ENCODE measurements at places on chromosomes 16 and 17.

DNA sequence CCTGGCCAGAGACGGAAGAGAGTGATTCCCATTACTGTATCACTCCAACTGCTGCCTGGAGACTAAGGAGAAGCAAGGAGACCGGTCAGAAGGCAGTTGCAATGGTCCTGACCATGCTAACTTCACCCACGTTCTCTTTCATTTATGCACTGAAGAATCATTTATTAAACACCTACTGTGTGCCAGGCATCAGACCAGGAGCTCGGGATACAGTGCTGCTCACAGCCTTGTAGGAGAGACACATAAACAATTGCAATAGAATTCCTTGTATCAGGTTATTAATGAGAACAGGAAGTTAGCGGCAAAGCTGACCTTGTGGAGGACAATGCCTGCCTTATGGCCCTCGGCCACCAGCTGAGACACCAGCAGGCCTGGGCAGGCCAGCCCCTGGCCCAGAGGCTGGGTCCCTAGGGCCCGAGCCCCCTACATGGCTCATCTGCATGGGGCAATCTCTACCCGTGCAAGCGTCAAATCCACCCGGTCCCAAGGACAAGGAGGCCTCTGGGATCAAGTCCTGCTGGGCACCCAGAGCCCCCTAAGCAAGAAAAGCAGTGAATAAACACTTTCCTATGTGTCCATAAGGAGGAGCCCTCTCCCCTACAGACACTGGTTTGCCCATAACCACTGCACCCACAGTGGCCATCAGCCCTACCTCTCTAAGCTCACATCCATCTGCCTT lies 8.6 kb upstream of the ENPP7 start:
- DNase-seq: no peak

- DNase-seq: no peak
These were observed 311.4 kb downstream of the SEC14L1 start for GRCh38 chr17:77451894-77452852.

DNA sequence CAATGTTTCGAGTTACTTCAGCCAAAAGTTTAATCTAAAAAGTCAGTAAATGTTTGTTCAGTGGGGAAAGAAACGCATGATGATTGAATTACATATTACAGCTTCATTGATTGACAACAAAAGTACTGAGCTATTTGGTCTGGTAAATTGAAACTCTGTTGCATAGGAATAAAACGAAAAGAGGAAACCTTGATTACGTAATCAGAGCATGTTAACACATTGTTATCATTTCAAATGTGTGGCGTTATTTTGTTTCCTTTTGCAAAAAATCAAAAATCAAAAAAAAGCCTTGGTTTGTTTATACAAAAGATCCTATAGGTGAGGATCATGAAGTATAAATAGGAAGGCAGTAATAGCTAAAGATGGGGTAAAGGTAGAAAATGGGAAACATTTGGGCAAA lies 19.5 kb upstream of the CA10 start:
- DNase-seq: no peak

GRCh38 chr16:81380932-81381331 lies 63.7 kb upstream of the CMIP start:
- no peak for DNase-seq

GRCh38 chr17:73643001-73643851 lies 1.0 kb downstream of the SDK2 start:
- no peak for DNase-seq

- no peak for DNase-seq
These were observed 19.5 kb downstream of the ZNF652 start for GRCh38 chr17:49342575-49342936.

DNA sequence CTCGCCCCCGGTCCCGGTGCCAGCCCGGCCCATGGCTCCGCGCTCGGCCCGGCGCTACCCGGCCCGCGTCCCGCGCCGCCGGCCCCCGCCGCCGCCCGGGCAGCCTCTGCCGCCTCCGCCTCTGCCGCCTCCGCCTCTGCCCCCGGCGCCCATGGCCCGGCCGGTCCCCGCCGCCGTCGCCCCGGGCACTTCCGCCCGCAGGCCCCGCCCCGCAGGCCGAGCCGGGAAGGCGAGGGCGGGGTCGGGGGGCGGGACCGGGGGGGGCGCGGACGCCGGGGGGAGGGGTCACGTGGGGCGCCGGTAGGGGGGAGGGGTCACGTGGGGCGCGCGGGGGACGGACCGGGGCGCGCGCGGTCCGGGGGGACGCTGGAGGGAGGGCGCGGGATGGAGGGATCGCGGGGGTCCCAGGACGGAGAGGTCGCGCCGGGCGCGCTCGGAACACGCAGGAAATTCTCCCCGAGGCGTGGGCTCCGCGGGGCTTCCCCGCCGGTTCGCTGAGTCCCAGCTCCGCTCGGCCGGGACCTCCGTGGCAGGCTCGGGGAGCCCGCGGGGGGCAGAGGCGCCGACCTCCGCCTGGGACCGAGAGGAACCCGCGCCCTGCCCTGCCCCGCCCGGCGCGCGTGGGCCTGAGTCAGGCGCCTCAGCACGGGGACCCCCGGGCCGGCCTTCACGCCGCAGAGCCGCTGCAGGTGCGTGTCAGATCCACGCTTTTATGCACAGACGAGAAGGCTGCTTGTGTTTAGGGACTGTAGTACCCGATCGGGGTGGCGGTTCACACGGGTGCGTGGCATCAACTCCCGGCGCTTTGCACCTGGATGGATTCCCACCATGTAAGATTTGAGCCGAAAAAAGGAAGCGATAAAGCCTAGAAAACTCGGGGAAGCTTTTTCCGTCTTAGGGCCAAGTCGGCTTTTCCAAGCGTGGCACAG lies at the start of gene PGAP6:
Gene PGAP6 (minus strand): TSS at position 190 of the 929 bp plus-strand sequence. CDS start 157 bp downstream, at position 33.
- DNase-seq: no peak

DNA sequence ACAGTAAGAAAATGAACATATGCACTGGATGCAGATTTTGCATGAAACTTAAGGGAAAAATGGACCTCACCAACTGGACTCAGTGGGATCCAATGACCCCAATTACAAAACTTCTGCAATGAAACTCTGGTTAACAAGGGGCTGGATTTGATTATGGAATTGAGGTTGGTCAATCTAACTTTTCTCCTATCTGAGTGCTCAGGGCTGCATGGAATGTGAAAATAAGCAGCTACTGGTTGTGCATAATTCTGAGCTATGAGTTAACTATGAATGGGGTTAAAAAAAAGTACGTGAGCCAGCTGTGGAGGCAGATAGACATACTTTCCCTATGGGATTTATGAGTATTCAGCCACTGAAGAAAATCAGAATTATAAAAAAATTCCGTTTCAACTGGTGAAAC lies 9.2 kb downstream of the FAM20A start:
- no peak for DNase-seq

DNA sequence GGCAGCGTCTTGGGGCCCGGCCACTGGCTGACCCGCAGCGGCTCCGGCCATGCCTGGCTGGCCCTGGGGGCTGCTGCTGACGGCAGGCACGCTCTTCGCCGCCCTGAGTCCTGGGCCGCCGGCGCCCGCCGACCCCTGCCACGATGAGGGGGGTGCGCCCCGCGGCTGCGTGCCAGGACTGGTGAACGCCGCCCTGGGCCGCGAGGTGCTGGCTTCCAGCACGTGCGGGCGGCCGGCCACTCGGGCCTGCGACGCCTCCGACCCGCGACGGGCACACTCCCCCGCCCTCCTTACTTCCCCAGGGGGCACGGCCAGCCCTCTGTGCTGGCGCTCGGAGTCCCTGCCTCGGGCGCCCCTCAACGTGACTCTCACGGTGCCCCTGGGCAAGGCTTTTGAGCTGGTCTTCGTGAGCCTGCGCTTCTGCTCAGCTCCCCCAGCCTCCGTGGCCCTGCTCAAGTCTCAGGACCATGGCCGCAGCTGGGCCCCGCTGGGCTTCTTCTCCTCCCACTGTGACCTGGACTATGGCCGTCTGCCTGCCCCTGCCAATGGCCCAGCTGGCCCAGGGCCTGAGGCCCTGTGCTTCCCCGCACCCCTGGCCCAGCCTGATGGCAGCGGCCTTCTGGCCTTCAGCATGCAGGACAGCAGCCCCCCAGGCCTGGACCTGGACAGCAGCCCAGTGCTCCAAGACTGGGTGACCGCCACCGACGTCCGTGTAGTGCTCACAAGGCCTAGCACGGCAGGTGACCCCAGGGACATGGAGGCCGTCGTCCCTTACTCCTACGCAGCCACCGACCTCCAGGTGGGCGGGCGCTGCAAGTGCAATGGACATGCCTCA lies 773 bp downstream of the NTN3 start:
- DNase-seq: no peak

GRCh38 chr16:48206594-48207242 lies 37.4 kb upstream of the LONP2 start:
- DNase-seq: no peak

- DNase-seq: no peak
These were observed 6.5 kb downstream of the CACNA1H start for GRCh38 chr16:1159325-1159972.

DNA sequence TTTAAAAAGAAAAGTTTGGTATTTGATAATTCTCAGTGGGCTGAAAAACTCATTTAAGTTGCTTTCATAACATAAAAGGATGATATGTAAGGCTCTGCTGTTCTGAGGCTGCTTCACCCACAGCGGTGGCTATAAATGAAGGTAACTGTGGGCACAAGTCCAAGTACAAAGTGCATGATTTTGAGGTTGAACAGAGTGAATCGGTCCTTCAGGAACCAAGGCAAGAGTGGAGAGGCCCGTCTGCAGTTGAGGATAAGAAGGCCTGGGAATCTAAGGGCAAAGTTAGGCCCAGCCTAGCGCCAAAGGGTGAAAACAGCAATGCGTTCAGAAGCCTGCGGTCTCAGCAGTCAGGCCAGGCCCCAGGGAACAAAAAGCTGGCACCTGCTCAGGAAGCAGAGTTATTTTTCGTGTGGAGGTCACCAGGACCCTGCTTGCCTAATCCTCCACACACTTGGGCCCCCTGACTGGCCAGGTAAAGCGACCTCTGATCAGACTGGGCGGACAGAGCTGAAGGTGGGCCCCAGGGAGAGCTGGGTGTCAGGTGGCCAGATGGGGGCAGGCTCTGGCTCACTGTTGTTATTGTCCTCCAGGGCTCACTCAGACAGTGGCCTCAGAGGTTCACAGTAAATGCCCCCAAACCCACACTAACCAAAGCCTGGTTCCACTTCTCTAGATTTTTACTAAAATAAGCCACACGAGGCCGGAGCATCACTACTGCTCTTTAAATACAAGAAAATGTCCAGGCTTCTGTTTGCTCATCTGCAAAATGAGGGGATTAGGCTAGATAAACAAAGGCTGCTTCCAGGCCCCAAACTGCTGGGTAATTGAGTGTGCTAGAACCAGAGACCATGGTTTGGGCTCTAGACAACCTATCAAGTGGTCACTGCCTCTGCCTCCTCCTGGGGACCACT lies 46.5 kb downstream of the TEX2 start:
- no peak for DNase-seq

DNA sequence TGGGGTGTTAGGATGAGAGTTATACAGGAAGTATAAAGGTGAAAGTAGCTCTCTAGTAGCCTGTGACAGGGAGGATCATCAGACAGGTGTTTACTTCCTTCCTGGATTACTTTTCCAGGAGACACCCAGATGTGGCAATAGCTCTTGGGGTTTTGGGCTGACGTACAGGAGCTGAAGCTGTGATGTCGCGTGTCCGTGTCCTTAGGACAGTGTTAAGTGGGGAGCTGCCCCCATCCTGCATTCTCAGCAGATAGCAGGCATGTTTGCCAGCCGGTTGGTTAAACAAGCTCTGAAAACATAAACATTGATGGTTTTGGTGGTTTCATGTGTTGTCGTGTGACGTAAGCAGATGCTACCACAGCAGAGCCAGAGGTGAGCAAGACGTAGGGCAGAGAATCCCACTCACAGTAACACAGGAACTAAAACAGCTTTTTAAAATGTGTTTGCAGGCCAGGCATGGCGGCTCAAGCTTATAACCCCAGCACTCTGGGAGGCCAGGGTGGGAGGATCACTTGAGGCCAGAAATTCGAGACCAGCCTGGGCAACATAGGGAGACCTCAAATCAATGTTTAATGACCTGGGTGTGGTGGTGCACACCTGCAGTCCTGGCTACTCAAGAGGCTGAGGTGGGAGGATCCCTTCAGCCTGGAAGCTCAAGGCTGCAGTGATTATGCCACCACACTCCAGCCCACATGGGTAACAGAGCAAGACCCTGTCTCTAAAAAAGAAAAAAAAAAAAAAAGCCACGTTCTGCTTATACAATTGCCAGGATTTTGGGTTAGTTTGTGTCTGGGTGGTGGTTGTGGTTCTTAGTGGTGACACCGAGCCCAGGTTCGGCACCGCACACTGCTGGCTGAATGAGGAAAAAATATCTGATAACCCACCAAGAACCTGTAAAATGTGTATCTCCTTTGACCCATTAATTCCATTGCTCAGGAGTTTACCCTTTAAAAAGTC lies 18.2 kb upstream of the IL17C start:
- no peak for DNase-seq

DNA sequence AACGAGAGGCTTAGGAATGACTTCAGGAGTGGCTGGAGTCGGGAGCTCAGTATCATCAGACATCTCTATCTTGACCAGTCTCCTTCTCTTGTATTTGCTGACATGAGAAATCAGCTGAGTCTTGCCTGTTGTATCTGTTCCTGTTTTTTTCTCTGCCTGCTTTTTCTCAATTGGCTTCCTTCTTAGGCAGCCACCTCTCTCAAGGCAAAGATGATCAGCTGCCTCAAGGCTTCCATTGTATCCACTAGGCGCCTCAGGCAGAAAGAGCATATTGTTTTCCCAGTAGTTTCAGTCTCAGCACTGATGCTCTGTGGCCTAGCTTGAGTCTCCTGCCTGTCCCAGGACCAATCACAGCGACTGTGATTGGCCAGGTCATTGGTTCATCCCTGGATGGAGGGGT lies 306.2 kb downstream of the CPPED1 start:
- DNase-seq: no peak

- no peak for DNase-seq
These were observed 36.7 kb downstream of the SPAG9 start for GRCh38 chr17:51083981-51084380.

DNA sequence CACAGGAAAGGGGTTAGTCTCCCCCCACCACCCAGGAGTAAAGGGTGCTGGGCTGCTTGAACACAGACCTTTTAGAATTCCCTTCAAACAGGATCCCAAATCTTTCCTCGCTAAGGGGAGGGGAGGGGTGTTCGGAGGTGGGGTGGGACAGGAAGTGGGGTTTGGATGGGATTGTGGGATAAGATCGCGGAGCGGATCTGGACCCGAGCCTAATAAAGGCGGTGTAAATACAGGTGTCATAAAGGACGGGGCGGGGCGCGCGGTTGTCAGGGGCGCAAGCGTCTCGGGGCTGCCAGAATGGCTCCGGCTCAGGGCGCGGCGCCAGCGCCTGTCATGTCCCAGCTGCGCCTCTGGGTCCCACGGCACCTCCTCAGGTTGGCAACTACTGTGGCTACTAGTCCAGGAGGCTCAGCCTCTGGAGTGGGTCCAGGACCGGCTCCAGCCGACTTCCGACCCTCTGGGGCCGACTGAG lies 59.8 kb upstream of the FBXO47 start:
- DNase-seq: no peak

GRCh38 chr17:77396610-77397009 lies 255.8 kb downstream of the SEC14L1 start:
- DNase-seq: no peak

DNA sequence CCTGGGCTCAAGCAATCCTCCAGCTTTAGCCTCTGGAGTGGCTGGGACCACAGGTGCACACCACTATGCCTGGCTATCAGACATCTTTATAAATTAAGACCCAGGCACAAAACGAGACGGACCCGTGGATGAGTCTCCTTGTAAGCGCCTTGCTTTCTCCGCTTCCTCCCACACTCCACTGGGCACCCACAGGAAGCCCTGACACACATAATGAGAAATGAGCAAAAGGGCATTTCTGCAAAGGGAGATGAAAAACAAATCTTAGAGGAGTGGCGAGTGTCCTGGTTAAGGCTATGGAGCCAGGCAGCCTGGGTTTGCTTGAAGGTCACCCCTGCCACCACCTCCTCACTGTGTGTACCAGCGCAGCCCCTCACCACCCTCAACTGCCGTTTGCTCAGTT lies 56.3 kb downstream of the XYLT1 start:
- no peak for DNase-seq

Data from NCI-H187 (cell line).